ENCODE measurements at places on chromosomes 16 and 17.

- DNase-seq, result no peak
Measured at GRCh38 chr16:46796764-46797269, 34.2 kb downstream of the C16orf87 start.

- DNase-seq, result no peak
Measured at GRCh38 chr16:19997734-19998133, 76.0 kb downstream of the GPR139 start.

GRCh38 chr16:66933776-66934137 lies 445 bp downstream of the CIAO2B start:
- no peak for DNase-seq

DNA sequence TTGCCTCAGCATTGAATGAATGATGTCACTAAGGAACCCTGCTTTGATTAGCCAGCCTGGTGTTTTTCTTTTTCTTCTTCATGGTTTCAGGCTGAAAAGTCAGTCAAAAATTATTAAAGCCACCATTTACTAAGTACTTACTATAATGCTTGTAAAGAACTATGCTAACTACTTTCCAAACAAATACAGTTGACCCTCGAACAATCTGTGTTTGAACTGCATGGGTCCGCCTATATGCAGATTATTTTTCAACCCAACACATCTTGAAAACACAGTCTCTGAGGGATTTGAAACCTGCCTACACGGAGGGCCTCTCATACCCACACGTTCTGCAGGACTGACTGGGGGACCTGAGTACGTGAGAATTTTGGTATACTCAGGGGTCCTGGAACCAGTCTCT lies 136.3 kb downstream of the PARN start:
- DNase-seq, result no peak

DNA sequence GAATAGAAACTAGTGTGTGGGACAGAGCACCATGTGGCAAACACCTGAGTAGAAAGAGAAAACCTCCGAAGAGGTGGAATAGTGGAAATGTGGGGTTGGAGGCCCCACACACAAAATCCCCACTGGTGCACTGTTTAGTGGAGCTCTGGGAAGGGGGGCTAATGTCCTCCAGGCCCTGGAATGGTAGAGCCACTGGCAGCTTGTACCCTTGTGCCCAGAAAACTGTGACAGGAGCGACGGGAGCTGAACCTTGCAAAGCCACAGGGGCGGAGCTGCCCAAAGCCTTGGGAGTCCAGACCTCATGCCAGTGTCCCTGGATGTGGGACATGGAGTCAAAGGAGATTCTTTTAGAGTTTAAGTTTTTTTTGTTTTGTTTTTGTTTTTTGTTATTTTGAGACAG lies 50.6 kb downstream of the RNF112 start:
- no peak for DNase-seq

DNA sequence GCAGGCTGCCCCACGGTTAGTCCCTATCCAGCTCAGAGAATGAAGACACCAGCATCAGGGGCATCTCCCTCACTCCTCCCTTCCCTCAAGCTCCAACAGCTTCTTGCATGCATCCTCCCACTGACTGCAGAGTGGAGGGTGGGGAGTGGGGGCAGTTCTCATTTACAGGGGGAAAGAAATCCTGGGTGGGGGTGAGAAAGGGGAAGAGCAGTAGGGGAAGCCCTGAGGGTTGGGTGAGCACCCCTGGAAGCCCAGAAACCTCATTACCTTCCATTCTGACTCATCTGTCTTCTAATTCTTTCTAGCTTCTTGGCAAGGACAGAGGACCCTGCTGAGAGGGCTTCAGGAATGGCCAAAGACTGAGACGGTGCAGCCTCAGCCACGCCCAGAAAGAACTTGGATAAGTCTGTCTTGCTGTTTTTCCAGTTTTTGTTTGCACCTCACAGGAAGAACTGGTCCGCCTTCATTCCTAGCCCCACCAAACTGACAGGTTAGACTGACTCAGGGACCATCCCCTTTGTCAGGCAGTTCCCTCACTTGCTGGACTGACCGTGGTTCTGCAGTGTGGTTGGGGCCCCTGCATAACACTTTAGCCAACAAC lies 52.5 kb upstream of the WSB1 start:
- no peak for DNase-seq

- DNase-seq, result no peak
Measured at GRCh38 chr17:65852911-65853310, 291.5 kb upstream of the AXIN2 start.

DNA sequence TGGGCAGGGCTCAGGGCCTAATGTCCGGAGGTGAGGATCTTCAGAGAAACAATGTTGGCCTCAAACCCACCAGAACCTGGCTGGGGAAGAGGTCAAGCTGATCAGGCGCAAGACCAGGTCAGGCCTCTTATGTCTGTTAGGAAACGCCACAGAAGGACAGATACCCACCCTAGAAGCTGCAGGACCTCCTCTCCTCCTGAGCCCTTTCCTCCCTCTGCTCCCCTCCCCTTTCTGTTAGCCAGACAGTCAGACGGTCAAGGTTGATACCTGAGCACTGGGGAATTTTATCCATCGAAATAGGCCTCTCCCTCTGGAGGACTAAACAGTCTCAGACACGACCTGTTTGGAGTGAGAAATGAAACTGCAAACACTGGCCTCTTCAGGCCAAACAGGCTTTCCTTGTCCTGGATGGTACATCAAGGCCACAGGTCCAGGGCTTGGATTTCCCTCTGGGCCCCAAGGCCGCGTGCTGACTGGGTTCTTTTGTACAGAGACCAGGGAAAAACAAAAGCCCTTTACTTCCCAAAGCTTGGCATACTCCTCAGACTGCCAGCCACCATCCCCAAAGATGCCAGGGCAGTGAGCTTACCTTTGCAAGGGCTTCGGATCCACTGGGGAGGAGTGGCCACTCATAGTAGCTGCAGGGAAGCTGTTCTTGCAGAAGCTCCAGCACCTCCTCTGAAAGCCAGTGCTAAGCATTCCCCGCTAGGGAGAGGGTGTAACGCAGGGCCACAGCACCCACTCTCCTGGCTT lies 135.8 kb downstream of the CCDC182 start:
- DNase-seq, result no peak

- no peak for DNase-seq
Measured at GRCh38 chr17:82332669-82333278, 792 bp downstream of the SECTM1 start.

GRCh38 chr17:44778656-44779210 lies 19.9 kb downstream of the ADAM11 start:
- no peak for DNase-seq

DNA sequence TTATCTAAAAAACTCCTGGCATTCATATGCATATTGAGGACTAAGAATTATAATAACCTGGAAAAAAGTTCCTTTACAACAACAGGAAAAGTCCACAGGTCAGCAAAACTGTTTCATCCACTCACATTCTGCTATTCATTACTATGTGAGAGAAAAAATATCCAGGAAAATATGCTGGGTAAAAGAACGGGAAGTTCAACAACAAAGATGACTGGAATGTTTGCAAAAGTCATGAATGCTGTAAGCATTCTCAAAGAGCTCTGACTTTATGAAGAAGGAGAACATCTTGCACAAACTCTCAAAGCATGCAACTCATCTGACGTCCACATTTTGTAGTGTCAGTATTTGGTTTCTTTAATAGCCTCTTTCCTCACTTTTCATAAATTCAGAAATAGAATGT lies 56.9 kb upstream of the ALDH3A1 start:
- no peak for DNase-seq

GRCh38 chr16:67936124-67936879 lies at the start of gene PSMB10:
Gene PSMB10 (minus strand): TSS chr16:67936850. CDS start chr16:67936749, 101 bp downstream.
- no peak for DNase-seq

DNA sequence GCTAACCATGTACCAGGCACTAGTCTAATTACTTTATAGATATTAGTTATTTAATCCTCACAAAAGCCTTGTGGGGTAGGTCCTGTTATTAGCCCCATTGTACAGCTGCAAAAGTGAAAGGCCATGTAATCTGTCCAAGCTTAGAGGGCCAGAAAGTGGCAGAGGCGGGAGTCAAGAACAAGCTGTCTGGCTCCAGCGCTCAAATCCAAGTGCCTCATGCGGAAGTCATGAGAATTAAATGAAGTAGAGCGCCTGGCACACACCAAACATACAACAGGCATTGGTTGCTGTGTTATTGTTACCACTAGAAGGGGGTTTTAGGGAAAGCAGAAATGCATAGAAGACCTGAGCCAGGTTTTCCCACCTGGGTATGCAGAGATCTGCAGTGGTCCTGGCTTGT lies 1.2 kb downstream of the AQP8 start:
- no peak for DNase-seq

- peak; percentile 81 for DNase-seq
Measured at GRCh38 chr16:55701442-55702319, 45.9 kb downstream of the SLC6A2 start.

DNA sequence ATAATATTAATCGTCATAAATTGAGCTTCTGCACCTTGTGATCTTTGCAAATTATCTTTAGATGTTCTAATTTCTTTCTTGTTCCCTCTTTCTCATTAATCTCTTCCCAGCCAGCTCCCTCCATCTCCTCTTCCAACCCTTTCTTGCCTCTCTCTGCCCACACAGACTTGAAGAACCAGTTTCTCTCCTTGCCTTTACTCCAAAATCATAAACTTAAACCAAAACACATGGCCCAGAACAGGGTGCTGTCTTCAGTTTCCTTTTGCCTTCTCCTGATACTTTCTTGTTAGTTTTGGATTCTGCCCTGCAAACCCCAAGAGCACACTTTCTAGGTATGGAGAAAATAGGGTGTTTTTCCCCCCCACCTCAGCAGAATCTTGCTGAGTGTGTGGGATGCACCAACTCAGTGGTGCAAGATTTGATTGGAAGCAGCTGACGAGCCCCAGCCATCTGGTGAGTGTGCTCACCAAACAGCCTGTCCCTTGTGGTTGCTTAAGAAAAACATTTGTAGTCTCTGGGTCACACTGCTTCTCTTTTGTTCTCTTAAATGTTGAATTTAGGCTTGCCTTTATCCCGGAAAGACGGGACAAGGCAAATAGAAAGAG lies 175.8 kb upstream of the MAF start:
- no peak for DNase-seq

DNA sequence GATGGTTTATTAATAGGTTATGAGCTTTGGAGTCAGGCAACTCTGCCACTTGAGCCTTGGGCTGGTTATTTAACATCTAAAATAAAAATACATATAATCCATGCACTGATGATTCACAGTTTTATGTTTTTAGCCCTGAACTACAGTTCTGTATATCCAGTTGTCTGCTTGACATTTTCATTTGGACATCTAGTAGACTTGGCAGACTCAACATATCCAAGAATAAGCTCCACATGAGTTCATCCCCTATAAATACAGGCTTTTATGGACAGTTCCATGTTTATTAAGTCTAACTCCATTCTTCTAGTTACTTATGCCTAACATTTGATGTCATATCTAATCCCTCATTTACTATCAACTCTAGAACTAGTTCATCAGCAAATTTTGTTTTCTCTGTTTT lies 174.2 kb downstream of the KIF2B start:
- no peak for DNase-seq

DNA sequence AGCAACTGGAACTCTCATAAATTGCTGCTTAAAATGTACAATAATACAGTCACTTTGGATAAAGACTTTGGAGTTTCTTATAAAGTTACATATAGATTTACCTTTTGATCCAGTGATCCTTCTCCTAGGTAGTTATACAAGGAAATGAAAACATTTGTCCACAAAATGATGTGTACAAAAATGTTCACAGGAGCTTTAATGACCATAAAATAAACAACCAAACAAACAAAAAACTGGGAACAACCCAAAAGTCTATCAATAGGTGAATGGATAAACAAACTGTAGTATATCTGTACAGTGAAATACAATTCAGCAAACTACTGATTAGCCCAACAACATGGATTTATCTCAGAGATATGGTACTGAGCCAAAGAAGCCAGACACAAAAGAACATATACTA lies 37.6 kb downstream of the TTLL6 start:
- DNase-seq, result no peak

DNA sequence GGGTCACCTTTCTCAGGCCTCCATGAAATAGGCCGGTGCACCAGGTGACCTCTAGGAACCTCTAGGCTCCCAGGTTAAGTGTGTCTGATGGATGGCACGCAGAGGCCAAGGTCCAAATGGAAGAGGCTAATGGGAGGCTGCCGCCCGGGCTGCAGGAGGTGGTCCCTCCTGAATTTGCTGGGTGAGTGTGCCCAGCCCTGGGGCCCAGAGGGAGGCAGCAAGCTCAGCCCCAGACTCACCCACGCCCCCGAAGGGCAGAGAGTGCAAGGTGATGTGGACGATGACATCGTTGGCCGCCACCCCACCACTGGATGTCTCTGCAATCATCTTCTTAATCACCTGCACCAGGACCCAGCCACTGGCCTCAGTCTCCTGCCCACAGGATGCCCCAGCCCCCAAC lies 9.3 kb downstream of the ALDH3A1 start:
- no peak for DNase-seq

- DNase-seq, result no peak
Measured at GRCh38 chr17:57493171-57493570, 236.8 kb downstream of the MSI2 start.

- peak; percentile 33 for DNase-seq
Measured at GRCh38 chr17:46194393-46195216, 1.4 kb upstream of the KANSL1 start.

- DNase-seq, result no peak
Measured at GRCh38 chr17:58304750-58305486, 23.7 kb downstream of the TSPOAP1 start.

DNA sequence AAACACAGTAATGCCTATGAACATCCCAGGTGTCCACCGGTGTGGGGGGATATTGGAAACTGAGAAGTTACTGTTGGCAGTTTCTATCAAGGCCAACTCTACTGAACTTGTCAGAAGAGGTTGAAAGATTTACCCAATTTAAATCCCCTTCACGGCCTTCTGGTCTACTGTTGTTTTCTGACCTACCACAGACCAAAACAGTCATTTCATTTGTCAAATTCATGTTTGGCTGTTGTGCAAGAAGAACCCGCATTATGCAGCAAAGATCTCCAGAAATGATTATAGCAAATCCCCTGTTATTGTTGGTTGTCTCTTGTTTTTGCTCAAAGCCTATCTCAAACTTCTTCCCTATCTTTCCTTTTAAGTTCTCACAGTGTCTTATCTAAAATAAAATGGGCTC lies 73.1 kb upstream of the MAF start:
- DNase-seq, result no peak

DNA sequence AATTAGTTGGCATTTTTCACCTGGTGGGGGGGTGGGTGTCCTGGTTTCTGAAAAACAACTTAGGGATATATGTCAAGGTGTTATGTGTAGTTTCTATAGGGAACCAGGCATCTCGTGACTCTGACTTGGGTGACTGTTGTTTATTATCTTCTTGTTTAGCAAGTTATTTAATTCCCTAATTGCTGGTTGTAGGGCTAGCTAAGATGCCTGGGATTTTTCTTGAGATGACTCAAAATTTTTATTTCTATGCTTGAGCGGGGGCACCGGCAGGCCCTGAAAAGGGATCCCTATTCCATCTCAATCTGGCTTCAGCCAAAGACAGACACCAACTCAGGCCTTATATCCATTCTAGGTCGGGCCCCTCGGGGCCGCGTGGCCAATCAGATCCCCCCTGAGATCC lies 3.2 kb downstream of the DPH1 start:
- no peak for DNase-seq

- no peak for DNase-seq
Measured at GRCh38 chr16:68665501-68665900, 20.4 kb downstream of the CDH3 start.

- DNase-seq, result no peak
Measured at GRCh38 chr17:75487351-75488070, 27.8 kb downstream of the CASKIN2 start.

- DNase-seq, result no peak
Measured at GRCh38 chr17:61130330-61130729, 269.3 kb upstream of the TBX2 start.

- DNase-seq, result no peak
Measured at GRCh38 chr17:48530887-48531272, at the start of gene HOXB1. Gene HOXB1 (minus strand): TSS chr17:48531011. CDS start chr17:48530904, 107 bp downstream.

- no peak for DNase-seq
Measured at GRCh38 chr16:19410435-19411171, 7.1 kb upstream of the TMC5 start.

- DNase-seq, result no peak
Measured at GRCh38 chr16:4328046-4328781, 12.3 kb downstream of the GLIS2 start.
